ENCODE measurements at places on chromosomes 4 and X.

DNA sequence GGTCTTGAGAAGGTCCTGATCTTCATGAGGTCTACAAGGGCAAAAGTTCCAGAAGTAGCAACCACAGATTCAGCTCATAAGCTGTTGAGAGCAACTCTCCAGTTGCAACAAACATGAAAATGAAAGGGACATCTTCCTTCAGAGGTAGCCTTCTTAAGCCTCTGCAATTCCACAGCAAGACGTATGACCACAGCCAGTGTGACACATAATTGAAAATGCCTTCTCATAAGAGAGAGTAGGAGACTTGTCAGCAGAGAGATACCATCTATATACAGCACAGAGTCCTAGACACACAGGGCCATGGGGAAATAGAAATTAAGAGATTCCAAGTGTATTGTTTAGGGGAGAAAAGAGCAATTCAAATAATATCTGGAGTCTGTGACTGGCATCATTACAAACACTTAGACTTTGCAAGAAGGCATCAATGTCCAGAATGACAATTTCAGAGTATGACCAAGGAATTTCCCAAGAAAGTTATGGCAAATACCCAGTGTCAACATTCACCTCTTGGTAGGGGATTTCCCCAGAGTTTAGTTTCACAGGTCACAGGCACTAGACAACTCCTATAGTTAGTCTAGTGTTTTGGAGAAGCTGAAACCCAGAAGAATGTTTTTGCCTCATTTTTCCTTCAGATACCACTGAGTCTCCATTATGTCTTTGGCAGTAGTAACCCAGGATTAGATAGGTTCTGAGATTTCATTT lies 340.3 kb downstream of the ZNF674 start:
- DNase-seq = no peak

GRCh38 chr4:3654036-3654807 lies 112.0 kb upstream of the ADRA2C start:
- no peak for DNase-seq

- DNase-seq = no peak
Measured at GRCh38 chr4:137310166-137310565, 222.1 kb downstream of the PCDH18 start.

- DNase-seq = no peak
Measured at GRCh38 chr4:183469936-183470335, 25.5 kb downstream of the CDKN2AIP start.

DNA sequence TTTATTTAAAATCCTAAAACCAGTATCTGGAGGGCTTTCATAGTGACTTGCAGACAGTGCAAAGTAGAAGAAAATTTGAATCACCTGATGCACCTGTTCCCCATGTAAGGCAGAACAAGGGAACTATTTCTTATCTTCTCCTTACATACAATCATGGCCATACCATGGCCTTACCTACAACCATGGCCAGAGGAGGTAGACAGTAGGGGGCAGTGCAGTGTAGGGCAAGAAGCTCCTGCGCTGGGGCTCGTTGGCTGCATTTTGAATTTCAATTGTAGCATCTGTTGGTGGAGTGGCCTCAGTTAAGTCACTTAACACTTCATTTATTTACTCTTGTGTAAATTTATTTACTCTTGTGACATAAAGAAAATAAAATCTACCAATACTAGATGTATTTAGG lies 33.0 kb downstream of the GALNTL6 start:
- DNase-seq = no peak

DNA sequence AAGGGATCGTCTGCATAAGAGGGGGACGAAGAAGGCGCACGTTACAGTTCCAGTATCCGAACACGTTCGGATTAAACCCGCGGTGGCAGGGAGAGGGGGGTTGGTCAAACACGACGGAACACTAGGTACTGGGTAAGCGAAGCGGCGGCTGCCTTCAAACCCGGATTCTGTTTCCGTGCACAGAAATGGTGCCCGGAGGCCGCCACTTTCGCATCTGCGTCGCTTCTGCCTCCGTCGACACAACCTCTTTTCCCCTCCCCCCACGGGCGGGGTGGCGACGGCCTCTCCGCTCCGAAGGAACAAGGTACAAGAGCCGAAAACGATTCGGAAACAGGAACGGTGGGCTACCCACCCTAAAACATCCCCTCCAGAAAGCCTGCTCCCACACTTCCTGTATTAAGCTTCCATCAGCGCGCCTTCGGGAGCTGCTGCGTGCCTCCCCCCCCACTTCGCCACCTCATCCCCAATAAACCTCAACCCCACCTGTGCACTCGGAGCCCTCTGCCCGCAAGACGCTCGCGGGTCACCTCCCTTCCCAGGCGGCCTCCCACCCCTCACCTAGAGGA lies 667 bp downstream of the G3BP2 start:
- peak; percentile 46 for DNase-seq

GRCh38 chr4:14233126-14233525 lies 605.6 kb upstream of the BOD1L1 start:
- DNase-seq = no peak

DNA sequence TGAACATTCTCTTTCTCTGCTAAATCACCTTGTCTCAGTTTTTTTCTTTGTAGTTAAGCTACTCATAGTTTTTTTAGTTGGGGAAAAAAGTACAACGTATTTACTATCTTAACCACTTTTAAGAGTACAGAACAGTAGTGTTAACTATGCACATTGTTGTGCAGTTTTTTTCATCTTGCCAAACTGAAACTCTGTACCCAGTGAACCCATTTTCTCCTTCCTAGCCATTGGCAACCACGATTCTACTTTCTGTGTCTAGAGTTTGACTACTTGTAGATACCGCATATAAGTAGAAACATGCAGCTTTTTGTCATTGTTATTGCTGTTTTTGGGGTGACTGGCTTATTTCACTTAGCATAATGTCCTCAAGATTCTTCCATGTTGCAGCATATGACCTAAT lies 10.0 kb downstream of the N4BP2 start:
- no peak for DNase-seq

DNA sequence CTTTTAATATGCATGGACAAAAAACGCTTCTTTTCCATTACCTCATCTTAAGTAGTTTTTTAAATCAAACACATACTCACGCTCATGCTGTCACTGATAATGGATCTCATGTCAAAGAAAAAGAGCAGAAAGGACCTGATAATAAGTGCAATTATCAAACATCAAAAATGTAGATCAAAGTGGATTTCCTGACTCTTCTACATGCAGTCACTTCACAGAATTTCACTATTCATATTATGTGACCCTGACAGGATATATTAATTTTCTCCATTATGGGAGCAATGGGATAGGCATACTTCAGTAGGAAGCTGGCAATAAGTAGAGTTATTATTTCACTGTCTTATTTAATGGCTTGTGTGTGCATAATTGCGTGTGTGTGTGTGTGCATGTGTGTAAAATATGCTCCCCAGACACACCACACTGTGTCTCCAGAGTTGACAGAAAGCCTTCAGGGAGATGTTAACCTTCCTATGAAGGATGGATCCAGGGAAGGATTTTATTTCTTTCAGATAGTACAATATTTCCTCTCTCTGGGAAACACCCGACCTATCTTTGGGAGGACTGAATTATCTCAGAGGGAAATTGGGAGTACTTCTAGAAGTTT lies 445.2 kb downstream of the SH2D1A start:
- DNase-seq = no peak

- DNase-seq = no peak
Measured at GRCh38 chrX:74119016-74119910, 184.7 kb upstream of the ZCCHC13 start.

DNA sequence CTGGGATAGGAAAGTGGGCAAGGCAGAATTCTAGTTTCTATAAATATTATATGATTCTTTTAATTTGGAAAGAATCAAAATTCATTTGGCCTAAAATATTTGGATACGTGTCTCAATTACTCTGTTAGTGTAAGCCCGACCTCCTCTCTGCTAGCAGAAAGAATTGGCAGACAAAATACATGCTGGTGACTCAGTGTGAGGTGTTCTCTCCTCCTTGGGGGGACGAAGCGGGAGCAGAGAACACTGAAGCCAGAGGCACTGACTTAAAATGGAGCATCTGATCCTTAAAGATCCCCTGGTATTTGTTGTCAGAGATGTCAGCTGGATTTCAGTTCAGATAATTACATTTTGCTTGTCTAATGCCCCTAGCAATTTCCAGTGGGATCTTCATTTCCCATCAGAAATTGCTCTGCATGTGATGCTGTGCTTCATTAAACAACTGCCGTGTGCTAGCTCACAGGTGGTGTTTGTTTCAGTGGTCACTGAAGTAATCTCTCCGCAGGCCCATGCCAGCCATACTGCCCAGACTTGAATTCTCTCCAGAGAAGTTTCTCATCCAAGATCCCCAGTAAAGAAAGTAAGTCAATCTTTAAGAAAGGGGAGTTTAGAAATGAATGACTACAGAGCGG lies 188.7 kb upstream of the TLL1 start:
- DNase-seq = no peak

DNA sequence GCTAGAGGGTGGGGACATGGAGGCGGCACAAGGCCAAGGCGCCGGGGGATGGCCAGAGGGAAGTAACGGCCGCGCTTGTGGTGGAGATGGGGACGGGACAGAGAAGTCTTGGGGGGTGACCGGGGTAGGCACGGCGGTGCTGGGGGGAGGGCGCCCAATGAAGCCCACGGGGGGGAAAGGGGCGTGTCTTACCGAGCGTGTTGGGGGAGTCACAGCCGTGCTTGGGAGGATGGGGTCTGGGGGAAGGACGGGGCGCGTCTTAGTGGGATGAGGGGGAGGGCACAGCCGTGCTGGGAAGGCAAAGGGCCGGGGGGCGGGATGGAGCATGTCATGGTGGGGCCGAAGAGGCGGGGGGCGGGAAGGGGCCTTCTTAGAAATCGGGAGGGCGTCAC lies 952 bp downstream of the ARSD start:
- peak; percentile 9 for DNase-seq

GRCh38 chr4:83772685-83773084 lies 236.8 kb downstream of the GPAT3 start:
- DNase-seq = no peak

GRCh38 chrX:78658845-78659744 lies at the start of gene RTL3:
RTL3 (minus strand) TSS chrX:78659328; CDS start chrX:78658420, 908 bp downstream.
- no peak for DNase-seq

DNA sequence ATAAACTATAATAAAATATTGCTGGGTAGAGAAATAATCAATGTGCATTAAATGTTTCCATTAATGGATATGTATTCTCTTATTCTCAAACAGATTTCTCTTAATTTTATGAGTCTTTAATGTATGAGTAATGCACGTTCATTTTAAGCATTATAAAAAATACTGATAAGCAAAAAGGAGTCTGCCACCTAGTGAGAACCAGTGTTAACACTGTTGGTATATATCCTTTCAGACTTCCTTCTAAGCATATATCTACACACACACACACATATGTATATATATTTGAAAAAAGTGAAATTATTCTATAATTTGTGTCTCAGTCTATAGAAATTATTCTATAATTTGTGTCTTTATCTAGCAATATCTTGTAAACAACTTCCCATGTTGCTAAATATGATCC lies 49.9 kb upstream of the MTMR1 start:
- no peak for DNase-seq

DNA sequence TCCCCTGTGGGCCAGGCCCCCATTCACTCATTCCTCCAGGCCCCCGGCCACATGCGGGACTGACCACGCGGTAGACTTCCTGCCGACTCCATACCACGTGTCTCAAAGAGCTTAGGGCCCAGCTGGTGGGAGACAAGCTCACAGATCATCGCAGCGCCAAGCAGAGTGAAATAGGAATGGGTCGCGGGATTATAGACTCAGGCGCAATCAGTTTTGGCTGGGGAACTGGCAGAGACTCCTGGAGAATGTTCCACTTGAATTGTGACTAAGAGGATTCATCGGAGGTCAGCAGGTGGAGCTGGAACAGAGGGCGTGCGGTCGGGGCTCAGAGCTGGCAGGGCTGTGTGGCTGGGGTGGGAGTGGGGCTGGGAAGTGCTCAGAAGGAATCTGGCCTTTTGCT lies 15.6 kb downstream of the ATP2B3 start:
- DNase-seq = no peak

- no peak for DNase-seq
Measured at GRCh38 chr4:11179796-11180195, 248.9 kb downstream of the HS3ST1 start.

GRCh38 chr4:111639120-111639690 lies 506.0 kb upstream of the FAM241A start:
- DNase-seq = no peak

- DNase-seq = no peak
Measured at GRCh38 chr4:100742045-100742444, 224.2 kb upstream of the EMCN start.

GRCh38 chr4:122450847-122451246 lies 5.7 kb downstream of the IL2 start:
- no peak for DNase-seq

- no peak for DNase-seq
Measured at GRCh38 chrX:40474205-40474626, 106.6 kb upstream of the ATP6AP2 start.

GRCh38 chrX:101958139-101958538 lies 26.3 kb upstream of the ZMAT1 start:
- no peak for DNase-seq
